ENCODE measurements at places on chromosomes 11 and 22. TPM values are rescaled to one million over a fixed set of nuclear protein-coding genes. Genes with fewer than 3 reads are reported as not detected.

Gene MEI1
- 1.3 TPM for polyA plus RNA-seq

Gene OR56A1
- polyA plus RNA-seq = under 0.01 TPM

Gene TSPAN18
- 53.1 TPM for polyA plus RNA-seq

Gene ZNF70
- 5.8 TPM for polyA plus RNA-seq

GRCh38 chr11:118998822-118999221 lies 884 bp downstream of the CENATAC start:
- DNase-seq = no peak

- no peak for DNase-seq
These were observed 28.1 kb downstream of the LDLRAD3 start for GRCh38 chr11:35971841-35972422.

- no peak for DNase-seq
These were observed 34.1 kb downstream of the CSNK2A3 start for GRCh38 chr11:11318961-11319360.

DNA sequence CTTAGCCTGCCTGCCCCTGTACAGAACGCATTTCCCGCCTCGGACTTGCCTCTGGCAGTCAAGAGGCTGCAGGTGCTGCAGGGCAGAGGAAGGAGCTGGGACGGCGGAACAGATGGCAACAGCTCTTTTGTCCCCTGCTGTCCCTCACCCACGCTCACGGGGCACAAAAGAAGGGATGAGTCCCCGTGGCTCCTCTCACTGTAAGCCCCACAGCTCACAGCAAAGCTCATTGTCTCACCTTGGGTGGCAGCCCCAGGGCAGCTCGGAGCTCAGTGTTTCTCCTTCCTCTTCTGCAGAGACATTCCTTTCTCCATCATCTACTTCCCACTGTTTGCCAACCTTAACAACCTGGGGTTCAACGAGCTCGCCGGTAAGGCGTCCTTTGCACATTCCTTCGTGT lies 24.3 kb downstream of the SLC25A18 start:
- DNase-seq = no peak
